ENCODE measurements at places on chromosomes 6 and 20.

DNA sequence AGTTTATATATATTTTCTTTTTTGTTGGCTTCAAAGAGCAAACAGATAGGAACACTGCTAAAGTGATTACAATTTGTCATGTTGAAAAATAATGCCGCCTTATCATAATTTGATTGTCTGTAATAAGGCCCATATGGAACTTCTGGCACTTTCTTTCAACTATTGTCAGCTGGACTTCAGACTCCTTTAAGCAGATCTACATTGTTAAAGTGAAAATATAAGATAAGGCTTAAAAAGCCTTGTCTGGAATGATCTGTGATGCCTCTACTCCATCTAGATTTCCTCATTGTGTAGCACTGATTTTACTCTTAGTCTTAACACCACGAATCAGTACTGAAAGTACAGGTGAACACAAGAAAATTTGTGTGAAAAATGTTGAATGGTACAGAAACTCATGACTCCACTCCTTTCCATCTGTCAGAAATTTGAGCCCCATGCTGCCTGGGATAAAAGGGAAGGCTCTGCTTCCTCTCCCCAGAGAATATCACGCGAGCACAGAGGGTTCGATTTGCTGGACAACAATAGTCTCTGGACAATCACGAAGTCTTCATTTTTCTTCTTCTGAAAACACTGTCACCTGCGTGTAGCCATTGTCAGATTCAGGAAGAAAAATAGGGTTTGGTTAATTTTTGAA is 56.0 kb downstream of the BCAS1 start:
- no peak for DNase-seq

- DNase-seq, result no peak
These were observed 154.1 kb downstream of the CD24 start for GRCh38 chr6:106820412-106820852.

GRCh38 chr6:79463621-79464050 is 73.6 kb downstream of the LCA5 start:
- no peak for DNase-seq

GRCh38 chr6:14520536-14520935 is 403.0 kb downstream of the CD83 start:
- no peak for DNase-seq

DNA sequence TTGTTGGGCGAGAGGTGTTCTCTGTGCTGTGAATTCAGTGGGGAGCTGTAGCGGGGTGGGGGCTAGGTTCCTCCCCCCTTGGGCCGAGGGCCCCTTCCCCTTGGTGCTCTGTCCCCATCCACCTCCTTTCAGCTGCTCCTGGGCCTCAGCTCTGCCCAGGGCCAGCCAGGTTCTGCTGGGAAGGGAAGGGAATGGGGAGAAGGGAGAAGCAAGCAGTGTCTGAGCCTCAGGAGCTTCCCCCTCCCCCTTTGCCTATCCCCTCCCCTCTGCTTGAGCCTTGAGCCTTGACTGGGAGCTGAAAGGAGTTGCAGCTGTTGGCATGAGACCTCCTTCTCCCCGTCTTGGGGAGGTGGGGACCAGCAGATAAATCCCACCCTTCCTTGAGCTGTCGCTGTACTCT is 576 bp upstream of the RRP36 start:
- DNase-seq, result no peak

GRCh38 chr6:22471746-22472145 is 97.6 kb upstream of the HDGFL1 start:
- no peak for DNase-seq

DNA sequence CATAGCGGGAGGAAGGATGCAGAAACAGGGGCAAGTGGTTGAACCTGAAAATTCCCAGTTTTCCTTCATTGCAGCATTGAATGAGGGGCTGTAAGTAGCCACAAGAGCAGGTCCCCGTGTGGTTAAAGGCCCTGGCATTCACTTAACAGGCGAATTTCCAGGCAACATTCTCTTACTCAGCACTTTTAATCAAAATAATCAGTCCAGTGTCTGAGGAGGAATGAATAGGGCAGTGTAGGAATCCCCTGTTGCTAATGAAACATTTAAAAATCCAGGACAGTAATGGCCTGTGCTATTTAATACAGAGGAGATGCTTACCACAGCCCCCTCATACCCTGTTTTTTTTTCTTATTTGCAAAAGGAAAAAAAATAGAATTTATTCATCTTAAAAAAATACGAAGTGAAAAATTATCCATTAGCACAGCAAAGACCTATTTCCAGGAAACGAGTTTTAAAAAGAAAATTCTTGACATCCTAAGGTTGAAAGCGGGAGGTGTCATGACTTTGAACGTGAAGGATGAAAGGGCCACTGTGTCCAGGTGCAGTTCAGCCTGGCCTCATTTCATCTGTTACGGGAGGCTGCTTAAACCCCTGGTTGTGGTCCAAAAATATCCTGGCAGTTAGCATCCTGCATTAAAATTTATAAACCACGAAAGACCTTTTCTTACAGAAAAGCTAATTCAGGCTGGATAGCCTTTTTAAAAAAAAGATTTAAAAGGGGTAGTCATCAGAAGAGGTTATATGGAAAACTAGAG is 20.2 kb downstream of the MYLK4 start:
- DNase-seq, result no peak

- no peak for DNase-seq
These were observed 46.0 kb upstream of the SRF start for GRCh38 chr6:43125119-43125518.

- peak; percentile 76 for DNase-seq
These were observed 2.7 kb upstream of the MICA start for GRCh38 chr6:31400467-31401289.

DNA sequence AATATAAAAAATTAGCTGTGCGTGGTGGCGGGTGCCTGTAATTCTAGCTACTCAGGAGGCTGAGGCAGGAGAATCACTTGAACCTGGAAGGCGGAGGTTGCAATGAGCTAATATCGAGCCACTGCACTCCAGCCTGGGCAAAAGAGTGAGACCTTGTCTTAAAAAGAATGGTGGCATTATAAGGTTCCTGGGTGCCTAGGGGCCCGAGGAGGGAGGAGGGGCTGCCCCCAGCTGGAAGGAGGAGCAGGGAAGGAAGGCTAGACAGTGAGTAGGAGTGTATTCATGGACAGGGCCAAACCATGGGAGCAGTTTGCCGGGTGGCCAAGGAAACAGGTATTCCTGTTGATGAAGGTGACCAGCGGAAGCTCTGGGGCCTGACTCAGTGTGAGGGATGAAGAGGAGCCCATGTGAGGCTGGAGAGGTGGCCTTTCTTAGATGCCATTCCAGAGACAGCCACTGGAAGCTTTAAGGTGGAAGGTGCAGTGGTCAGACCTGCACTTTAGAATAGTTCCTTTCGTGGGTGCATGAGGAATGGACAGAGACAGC is 24.2 kb downstream of the MANBAL start:
- DNase-seq, result no peak

- no peak for DNase-seq
These were observed 24.0 kb downstream of the TNFAIP3 start for GRCh38 chr6:137890983-137891537.

GRCh38 chr6:35025232-35026188 is 115.6 kb downstream of the TCP11 start:
- no peak for DNase-seq

DNA sequence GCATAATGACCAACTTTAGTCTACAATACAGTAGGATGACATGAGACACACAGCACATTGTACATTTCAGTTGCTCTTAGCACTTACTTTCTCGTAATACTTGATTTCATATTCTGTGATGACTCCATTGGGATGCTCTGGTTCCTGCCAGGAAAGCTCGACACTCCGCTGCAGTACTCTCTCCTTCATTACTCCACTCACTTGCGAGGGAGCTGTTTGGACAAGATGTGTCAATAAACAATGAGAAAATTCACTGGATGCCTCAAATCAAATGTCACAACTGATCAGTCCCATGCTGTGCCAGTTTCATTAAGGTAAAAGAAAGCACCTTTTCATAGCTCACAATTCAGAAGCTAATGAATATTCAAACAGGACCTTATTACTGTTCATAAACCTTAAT is 147.1 kb downstream of the EPHA7 start:
- no peak for DNase-seq

DNA sequence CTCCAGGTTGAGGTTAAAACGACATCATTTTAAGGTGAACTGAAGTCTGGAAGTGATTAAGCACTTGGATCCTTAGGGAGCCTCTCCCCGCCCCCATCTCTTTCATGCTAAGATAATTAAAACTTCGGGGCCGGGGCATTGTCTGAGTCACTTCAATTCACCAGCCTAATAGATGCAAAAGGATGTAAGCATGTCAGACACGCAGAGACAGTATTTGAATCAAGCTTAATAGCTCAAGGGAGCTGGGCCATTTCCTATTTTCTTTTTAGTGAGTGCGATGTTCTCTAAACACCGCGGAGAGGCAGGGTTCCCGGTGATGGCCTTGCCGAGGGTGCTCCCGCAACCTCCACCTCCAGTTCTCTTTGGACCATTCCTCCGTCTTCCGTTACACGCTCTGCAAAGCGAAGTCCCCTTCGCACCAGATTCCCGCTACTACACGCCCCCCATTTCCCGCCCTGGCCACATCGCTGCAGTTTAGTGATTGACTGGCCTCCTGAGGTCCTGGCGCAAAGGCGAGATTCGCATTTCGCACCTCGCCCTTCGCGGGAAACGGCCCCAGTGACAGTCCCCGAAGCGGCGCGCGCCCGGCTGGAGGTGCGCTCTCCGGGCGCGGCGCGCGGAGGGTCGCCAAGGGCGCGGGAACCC is 516 bp upstream of the IRF4 start:
- peak; percentile 39 for DNase-seq

GRCh38 chr6:125067552-125067951 is 86.0 kb upstream of the TPD52L1 start:
- no peak for DNase-seq

DNA sequence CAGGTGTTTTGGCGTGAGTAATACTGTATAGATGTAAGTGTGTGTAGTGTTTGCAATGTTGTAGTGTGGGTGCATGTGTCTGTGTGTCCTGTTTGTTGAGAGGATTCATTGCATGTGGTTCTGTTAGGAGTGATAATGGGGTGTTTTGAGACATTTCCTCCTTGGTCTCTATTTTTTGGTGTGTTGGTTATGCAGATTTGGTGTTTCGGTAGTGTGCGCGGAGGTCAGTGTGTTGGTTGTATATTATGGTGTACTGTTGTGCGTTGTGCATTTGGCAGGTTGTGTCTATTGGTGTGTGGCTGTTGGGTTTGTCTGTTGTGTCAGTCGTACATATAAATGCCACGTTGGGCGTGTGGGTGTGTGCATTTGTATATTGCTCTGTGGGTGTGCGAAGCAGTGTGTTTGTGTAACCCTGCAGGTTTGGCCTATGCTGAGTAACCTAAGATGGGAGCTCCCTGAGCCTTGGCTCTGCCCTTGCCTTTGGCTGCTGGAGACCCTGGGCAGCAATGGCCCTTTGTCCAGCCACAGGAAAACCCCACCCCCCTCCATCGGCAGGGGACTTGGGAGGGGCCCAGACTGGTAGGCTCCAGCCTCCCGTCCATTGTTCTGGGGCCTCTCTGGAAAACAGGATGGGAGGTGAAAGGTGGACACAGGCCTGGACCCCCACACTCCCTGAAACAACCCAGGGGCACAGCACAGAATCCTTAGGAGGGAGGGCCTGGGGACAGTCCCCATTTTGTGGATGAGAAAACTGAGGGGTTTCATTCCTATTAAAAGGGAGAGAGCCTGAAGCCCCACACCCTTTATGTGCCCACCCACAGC is 10.3 kb upstream of the ID1 start:
- DNase-seq, result no peak

DNA sequence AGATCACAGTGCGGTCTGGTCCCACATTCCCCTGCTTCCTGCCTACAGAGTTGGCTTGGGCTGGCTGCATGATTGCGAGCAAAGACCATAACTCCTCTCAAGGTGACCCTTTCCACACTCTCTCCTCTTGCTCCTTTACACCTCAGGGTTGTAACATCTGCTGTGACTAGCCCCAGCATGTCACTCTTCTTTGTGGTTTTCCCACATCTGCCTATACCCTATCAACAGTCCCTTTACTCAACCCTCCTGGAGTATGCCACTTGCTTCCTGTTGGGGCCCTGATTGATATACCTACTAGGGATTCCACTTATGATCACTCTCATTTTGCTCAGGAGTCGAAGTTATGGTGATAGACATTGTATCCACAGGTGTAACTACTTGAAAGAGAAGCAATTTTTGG is 58.9 kb upstream of the SGK1 start:
- no peak for DNase-seq

GRCh38 chr20:24701668-24702067 is 232.2 kb downstream of the SYNDIG1 start:
- DNase-seq, result no peak

GRCh38 chr6:82259389-82259788 is 11.8 kb upstream of the IBTK start:
- DNase-seq, result no peak

GRCh38 chr6:33700391-33701050 is 11.0 kb downstream of the UQCC2 start:
- peak; percentile 71 for DNase-seq

DNA sequence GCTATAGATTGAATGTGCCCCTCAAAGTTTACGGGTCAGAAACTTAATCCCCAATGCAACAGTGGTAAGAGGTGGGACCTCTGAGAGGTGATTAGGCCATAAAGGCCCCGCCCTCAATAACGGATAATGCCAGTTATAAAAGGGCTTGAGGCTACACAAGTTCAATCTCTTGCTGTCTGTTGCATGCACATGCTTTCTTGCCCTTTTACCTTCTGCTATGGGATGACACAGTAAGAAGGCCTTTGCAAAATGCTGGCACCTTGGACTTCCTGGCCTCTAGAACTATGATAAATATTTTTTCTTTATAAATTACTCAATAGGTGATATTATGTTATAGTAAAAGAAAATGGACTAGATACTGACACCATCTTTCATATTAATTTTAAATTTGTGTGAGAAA is 806.1 kb downstream of the TENT5A start:
- no peak for DNase-seq

DNA sequence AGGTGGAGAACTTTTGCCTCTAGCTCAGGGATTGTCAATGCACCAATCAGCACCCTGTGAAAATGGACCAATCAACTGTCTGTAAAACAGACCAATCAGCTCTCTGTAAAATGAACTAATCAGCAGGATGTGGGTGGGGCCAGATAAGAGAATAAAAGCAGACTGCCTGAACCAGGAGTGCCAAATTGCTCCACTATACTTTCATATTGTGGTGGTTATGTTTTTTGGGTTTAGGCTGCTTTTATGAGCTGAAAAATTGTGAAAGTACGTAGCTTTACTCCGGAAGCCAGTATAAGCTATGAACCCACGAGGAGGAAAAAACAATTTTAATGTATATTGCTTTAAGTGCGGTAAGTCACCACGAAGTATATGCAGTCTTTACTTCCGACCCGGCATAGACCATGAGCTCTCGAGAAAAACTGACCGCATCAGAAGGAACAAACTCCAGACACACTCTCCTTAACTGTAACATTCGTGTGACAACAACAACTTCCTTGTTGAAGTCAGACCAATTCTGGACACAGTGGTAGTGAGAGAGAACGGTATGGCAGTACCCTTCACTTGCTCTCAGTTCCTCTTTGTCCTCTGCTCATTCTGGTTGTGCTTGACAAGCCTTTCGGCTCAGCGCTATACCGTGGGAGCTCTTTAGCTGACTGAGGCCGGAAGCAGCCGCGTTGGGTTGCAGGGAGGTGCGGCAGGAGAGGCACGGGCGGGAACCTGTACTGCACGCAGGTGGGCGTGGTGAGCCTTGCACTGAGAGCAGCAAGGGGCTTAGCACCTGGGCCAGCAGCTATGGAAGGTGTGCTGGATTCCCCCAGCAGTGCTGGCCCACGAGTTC is 81.9 kb upstream of the E2F3 start:
- DNase-seq, result peak; percentile 67

GRCh38 chr20:45867819-45868176 is 10.4 kb downstream of the ZSWIM3 start:
- DNase-seq, result no peak
